ENCODE measurements at places on chromosomes 16 and 17. TPM values are rescaled to one million over a fixed set of nuclear protein-coding genes. Genes with fewer than 3 reads are reported as not detected.

Gene KRT31
- total RNA-seq: not detected

Gene CD300A
- total RNA-seq: 2.7 TPM

Gene PIRT
- 0.47 TPM for total RNA-seq

Gene CA4
- 1.8 TPM for total RNA-seq

Gene CHP2
- total RNA-seq: not detected

Gene KRT28
- total RNA-seq: not detected

Gene PMP22
- 145 TPM for total RNA-seq

Gene CSH1
- total RNA-seq: not detected

Gene KRTAP4-11
- not detected for total RNA-seq

Gene OR1A1
- total RNA-seq: not detected

Gene CCDC40
- 5.9 TPM for total RNA-seq

Gene CHST6
- total RNA-seq: 3.2 TPM

Gene COPZ2
- total RNA-seq: 40.6 TPM

Gene SMPD3
- 0.08 TPM for total RNA-seq

Gene CDH11
- 37.4 TPM for total RNA-seq

Gene CACNG4
- 2.1 TPM for total RNA-seq

Gene GPRC5B
- 14.1 TPM for total RNA-seq

Gene SHISA6
- total RNA-seq: 0.31 TPM

Gene SEPHS2
- total RNA-seq: 36.1 TPM

Gene PYCARD
- total RNA-seq: 3.9 TPM

Gene KRT23
- not detected for total RNA-seq

Gene IGFBP4
- 248 TPM for total RNA-seq

Gene WNT9B
- total RNA-seq: 0.81 TPM

Gene ZFP3
- total RNA-seq: 8.1 TPM

Gene EPN3
- not detected for total RNA-seq

Gene KDM6B
- total RNA-seq: 16.2 TPM

Gene QRICH2
- 1.7 TPM for total RNA-seq

Gene TAC4
- not detected for total RNA-seq

Gene ADAD2
- 0.31 TPM for total RNA-seq

Gene TPSD1
- 3.7 TPM for total RNA-seq

Gene CDH3
- 10.3 TPM for total RNA-seq

Gene MYLK3
- total RNA-seq: 0.54 TPM

Gene PPP1R27
- not detected for total RNA-seq

Gene FSCN2
- total RNA-seq: 0.49 TPM

Gene NPIPB13
- total RNA-seq: 0.32 TPM

Gene TP53
- total RNA-seq: 15.5 TPM

Gene FN3K
- 7.3 TPM for total RNA-seq

Gene MMP28
- total RNA-seq: 115 TPM

Gene EXOC3L1
- total RNA-seq: 2.4 TPM

Gene PRSS22
- 1.0 TPM for total RNA-seq

Gene CDYL2
- total RNA-seq: 3.8 TPM

Gene IRF8
- total RNA-seq: 13.8 TPM

Gene INCA1
- total RNA-seq: not detected

Gene PHLPP2
- 17.2 TPM for total RNA-seq

Gene MYO15A
- total RNA-seq: 0.59 TPM

Gene KCNJ18
- not detected for total RNA-seq

Gene ZNF263
- 45.5 TPM for total RNA-seq

Gene KRTAP4-5
- not detected for total RNA-seq

Gene DOC2A
- total RNA-seq: 0.77 TPM

Gene TEDC2
- total RNA-seq: 2.5 TPM

Gene GPS2
- total RNA-seq: 104 TPM

Gene PPL
- total RNA-seq: 77.0 TPM

Gene TTLL6
- total RNA-seq: not detected

Gene KRTAP1-5
- not detected for total RNA-seq
